Nephron progenitor cell (in vitro differentiated cells): ENCODE measurements at places on chromosomes 4 and X.

- no peak for DNase-seq
These were observed 90.7 kb downstream of the KLHL8 start for GRCh38 chr4:87129681-87130080.

DNA sequence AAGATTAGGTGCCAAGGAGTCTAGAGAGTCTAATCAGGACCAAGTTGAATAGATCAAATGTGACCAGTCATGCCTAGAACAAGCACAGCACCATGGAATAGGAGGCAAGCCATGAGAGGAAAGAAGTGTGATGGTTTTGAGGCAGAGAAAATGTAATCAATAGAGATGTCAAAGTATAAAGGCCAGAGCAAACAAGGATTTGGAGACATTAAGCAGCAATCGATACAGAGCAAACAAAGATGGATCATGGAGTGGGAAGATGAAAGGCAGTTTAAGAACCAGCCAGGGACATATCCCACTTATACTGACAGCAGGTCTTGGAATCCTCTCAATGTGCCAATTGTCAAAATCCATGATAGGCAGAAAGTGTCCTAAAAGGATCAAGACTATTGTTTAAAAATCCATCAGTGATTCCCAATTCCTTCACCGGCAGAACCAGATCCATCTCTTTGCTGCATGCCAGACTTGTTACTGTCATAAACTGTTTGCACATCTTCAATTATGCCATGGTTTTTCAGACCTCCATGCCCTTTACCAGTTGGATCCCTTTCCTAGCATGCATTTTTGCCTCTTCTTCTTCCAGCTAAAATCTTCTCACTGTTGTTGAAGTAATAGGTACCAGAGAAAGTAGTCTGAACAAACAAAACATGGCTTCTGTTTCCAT, 520.7 kb upstream of the ARX start:
- DNase-seq: no peak

GRCh38 chrX:11131146-11131545, 20.0 kb downstream of the HCCS start:
- DNase-seq: no peak

GRCh38 chr4:105092356-105092755, 54.3 kb upstream of the TET2 start:
- DNase-seq: no peak

- DNase-seq: no peak
These were observed 105.9 kb downstream of the SH3RF1 start for GRCh38 chr4:169164669-169165415.

GRCh38 chr4:145887241-145887991, 51.2 kb downstream of the ZNF827 start:
- no peak for DNase-seq

DNA sequence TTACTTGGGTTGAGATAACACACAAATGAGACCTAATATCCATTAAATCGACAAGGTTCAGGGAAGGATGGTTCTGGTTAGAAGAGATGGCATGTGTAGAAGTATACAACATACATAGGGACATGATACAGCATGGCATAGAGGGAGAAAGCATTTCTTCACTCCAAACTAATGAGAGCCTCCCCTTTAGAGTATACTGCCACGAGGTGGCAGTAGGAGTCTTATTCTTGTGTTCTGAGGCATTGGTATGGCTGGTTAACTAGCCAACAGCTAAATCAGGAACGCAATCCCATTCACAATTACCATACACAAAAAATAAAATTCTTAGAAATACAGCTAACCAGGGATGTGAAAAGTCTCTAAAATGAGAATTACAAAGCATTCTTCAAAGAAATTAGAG, 29.1 kb upstream of the TRO start:
- peak; percentile 3 for DNase-seq

DNA sequence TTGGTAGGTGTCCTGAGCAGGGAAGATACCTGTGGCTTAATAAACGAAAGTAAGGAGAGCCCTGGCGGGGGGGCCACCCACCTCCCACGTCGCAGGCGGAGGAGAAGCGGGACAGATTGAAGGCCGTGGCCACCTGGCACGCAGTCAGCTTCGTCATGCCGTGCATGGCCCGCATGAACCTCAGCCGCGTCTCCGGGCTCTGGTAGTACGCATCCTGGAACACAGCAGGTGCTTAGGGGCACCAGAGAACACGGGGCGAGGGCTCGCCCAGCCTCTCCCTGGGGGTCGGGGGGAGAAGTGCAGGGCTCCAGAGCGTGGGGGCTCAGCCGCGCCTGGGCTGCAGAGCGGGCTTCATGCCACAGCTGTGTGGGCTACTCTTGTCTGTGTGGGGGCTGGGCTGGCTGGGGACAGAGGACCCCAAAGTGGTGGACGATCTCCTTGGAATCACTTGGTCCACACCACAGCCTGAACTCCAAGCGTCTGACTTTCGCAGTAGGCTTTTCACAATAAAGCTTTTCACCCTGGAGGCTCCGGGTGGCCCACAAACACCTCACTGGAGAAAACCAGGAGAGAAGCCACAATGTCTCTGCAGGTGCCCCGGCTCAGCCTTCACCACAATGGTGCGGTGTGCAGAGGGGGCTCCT, 27.1 kb upstream of the SLC25A6 start:
- DNase-seq: no peak

DNA sequence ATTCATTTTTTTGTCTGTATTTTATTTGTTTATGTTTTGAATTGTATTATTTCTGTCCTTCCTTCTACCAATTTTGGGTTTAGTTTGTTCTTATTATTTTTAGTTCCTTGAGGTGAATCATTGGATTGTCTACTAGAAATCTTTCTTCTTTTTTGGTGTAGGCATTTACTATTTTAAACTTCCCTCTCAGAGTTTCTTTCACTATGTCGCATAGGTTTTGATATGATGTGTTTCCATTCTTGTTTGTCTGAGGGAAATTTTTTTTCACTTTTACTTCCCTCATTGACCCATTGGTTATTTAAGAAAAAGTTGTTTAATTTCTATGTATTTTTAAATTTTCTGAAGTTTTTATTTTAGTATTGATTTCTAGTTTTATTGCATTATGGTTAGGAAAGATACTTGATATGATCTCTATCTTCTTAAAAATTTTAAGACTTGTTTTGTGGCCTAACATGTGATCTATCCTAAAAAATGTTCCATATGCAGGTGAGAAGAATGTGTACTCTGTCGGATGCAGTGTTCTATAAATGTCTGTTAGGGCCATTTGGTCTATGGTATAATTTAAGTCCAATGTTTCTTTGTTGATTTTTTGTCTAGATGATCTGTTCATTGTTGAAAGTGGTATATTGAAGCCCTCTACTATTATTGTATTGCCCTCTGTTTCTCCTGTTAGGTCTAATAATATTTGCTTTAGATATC, 68.8 kb downstream of the IL15 start:
- no peak for DNase-seq

DNA sequence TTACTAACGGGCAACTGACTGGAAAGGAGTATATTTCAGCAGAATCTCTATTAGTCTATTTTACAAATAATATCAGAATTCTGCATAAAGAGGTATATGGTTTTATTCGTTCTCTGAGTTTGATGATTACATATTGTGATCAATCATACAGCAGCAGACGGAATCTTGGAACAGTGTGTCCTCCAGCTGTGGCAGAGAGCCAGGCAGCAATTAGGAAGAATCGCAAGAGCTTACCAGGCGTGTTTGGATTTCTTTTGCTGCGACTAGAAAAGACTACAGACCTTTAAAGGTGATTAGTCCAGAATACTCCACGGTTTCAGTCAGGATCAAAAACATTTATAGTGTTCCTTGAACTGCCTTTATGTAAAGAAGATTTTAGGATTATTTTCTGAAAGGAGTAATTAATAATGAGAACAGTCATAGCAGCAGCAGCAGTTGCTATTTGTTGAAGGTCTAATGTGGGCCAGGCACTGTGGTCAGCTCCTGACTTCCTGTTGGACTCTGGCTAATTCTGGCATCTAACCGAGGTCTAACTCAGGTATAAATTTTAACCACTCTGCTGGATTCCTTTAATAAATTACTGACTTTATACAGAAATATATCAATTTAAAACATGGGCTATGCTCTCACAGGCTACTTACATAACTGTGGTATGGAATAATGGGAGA, 225.3 kb upstream of the CXorf66 start:
- DNase-seq: no peak

DNA sequence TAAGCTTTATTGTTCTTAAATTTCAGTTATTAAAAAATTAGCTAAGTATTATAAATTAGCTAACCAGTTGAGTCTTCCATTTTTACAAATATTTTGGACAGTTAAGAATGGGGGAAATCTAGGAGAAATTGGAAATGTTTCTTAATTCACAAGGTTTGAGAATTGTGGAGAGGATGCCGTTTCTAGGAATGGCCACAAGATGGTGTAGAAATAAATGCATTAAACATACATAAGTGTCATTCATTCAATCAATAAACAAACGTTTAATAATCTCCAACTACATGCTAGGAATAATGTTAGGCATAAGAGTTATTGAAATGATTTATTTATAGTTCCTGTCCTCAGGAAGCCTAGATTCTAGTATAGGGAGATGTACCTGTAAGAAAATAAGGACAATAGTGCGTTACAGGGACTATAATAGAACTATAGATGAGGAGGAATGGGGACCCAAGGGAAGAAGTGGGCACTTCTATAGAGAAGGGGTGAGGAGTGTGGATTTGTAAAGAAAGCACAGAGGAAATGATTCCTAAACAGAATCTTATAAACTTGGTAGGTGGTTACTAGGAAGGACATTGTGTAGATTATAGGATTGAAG, 195.7 kb upstream of the ANK2 start:
- no peak for DNase-seq

DNA sequence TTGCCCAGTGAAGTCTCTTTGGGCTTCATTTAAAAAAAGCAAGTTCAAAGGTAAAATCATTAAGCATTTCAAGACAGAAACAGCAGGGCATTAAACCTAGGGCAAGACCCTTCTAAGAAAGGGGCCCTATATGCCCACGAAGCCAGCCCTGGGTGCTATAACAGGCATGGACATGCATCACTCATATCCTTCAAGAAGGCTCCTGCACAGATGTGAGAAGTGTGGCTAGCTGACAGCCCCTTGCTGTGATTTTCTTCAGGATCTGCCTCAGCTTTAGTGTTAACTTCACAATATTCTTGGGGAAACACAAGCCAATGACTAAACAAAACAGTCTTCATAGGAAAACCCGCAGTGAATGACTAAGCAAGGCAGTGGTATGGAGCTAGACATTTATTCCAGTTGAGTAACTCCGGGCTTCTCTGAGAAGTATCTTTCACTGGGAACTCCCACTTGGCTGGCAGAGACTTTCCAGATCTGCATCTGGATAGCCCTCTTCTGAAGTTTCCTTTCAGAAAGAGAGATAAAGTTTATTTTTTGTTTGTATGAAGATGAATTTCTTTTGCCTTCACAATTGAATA, 11.9 kb upstream of the MAOA start:
- DNase-seq: no peak

- no peak for DNase-seq
These were observed 347.7 kb downstream of the FBXO8 start for GRCh38 chr4:173935622-173936405.

DNA sequence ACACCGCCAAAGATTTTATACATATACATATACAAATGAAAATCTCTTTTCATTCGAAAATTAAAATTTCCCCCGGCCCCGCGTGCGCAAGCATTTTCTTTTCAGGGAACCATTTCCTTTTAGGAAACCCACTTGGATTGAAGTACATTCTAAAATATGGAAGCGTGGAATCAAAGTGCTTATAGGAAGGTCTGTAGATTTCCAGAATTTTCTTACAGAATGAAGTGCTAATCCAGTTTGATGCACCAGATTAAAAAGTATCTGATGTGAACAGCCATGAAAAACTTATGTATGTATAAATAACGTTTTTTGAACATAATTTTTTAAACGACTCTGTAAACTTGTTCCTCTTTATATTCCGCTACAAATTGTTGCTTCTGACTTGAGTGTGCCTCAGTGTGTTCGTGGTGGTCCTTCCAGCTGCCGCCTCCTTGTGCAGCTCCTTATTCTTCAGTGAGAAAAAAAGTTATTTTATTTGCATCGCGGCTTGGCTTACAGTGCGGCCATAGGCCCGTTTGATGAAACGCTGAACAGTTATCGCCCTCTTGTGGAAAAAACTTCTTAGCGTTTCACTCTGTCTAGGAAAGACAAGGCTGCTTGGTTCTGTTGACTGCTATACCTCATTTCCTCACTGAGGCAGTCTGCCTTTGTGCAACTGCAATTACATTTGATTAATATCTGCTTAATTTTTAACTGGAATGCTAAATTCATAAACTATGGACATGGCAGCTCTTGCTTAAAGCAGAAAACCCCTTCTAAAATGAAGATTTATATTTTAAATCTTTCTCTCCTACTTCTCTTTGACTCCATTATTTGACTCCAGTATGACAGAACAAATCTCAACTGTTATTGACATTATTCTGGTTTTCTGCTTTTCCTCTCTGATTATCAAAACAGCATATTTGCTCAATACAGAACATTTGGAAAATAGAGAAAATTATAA, 4.7 kb upstream of the NKX6-1 start:
- peak; percentile 52 for DNase-seq

DNA sequence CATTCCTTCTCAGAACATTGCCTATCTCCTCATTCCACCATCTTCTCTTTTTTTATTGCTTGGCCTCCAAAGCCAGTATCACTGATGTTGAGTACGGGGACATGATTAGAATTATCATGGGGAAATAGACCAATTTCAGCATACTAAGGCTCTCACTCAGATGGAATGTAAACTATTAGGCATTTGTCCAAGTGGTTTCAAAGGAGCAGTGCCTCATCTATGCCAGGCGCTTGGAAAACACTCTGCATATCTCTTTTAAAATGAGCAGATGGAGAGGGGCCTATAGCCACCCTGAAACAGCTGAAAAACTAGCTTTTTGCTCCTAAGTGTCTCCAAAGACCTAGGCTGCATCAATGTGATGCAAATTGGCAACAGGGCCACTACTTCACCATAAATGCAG, 150.8 kb upstream of the DIPK2B start:
- no peak for DNase-seq

DNA sequence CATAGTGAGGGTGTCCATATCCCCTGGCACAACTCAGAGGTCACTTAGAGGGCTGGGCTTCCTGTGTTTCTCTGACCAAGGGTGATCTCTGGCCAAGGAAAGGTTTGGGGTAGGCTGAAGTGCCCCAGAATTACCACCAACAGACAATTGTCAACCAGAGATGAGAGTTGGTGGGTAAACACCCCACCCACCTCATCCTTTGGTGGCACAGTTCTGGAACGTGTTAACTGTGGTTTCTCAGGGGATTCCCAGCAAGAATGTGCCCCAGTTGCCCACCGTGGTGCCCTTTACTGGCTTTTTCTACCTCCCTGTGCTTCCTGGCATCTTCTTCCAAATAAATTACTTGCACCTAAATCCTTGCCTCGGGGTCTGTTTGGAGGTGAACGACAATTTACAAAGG, 17.1 kb downstream of the GRPR start:
- no peak for DNase-seq

- DNase-seq: peak; percentile 72
These were observed 3.5 kb upstream of the IQSEC2 start for GRCh38 chrX:53284684-53285447.
